Activated gamma-delta T cell treated with Interleukin-2 at 50 U/mL for 16 hours (primary cell): ENCODE measurements at places on chromosomes 2 and 18.

DNA sequence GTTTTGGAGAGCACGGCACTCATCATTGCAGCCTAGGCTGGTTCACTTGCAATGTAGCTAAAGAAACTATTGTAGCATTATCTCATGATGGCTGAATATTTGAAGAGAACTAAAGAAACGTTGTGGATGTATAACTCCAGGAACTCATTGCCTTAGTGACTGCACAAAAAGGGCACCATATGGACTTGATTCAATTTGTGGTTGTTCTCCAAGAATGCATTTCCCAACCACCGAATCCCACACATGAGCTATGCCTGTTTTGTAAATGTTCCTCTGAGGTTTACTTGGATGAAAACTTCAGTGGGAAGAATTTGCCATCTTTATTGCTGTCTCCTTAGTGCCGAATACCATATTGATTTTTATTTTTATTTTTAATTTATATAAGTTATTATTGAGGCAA lies 43.5 kb downstream of the DOK6 start:
- DNase-seq = no peak

DNA sequence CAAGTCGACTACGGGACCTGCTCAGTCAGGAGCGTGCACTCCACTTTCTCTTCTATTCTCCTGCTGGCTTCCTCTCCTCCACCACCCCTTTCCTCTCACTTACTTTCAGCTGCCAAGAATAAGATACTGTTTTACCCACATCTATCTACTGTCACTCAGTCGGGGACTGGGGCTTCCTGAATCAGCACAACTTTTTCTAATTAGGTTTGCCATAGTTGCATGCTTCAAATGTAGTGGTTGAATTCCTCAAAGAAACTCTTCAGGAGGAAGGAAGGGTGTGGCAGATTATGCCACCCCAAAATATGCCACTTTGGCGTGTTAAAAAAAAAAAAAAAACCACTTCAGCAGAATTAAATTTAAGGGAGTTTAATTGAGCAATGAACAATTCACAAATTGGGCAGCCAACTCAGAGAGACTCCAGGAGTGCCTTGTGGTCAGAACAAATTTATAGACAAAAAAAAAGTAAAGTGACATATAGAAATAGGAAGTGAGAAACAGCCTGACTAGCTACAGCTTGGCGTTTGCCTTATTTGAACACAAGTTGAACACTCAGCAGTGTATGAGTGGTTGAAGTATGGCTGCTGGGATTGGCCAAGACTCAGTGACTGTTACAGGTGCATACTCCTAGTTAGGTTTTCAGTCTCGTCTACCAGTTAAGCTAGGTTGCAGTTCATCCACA lies 32.5 kb upstream of the RMDN2 start:
- no peak for DNase-seq

- no peak for DNase-seq
Observed at GRCh38 chr2:104851291-104852089, 2.4 kb upstream of the POU3F3 start.

DNA sequence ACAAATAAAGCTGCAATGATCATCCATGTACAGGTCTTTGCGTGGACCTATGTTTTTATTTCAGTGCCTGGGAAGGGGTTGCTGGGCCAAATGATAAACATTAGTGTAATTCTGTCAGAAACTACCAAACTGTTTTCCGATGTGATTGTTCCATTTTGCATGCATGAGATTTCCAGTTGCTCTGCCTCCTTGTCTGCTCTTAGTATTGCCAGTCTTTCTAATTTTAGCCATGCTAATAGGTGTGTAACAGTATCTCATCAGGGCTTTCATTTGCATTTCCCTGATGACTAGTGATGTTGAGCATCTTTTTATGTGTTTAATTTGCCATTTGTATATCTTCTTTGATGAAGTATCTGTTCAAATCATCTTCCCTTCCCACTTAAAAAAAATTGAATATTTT lies 67.5 kb downstream of the SP110 start:
- no peak for DNase-seq

GRCh38 chr18:72542984-72543356 lies 1.2 kb downstream of the CBLN2 start:
- DNase-seq = no peak

DNA sequence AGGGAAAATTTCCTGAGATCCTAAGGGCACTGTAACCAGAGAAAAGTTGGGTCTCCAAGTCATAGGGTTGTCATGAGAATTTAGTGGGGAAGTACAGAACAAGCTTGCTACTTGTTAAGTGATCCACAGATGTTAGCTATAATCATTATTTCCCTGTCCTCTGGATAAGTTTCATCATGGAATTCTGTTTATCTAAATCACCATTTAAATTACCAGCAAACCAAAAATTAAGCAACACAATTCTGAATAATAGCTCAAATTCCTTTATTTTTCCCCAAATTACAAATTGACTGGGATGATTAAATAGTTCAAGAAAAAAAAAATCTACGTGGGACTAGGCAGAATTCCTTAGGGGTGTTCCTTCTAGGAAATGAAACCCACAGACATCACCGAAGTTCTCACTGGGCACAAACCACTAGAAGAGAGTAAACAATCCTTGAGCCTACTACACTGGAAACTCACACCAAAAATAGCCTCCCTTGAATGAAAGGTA lies 159.5 kb downstream of the COL6A3 start:
- DNase-seq = no peak

- DNase-seq = no peak
Observed at GRCh38 chr2:191615596-191615995, 62.3 kb upstream of the NABP1 start.

- DNase-seq = no peak
Observed at GRCh38 chr2:136375017-136375901, 257.3 kb upstream of the CXCR4 start.

DNA sequence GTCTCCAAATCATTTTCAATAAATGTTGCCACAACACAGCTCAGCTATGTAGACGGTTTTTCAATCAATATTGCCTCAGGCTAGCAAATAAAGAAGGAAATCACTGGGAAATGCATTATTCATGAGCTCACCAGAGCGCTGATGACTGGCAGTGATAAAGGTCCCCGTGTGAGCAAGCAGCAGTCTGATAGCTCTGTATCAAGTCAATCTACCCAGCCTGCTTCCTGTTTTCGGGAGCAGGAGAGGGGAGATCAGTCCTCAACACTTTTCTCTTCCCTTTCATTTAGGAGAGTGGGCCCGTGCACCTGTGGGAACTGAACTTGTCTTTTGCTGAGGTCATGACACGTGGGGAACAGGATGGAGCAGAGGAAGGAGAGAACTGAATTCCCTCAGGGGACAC lies 253.9 kb upstream of the SIX2 start:
- no peak for DNase-seq

GRCh38 chr2:123783164-123783563 lies 241.9 kb upstream of the CNTNAP5 start:
- DNase-seq = no peak

DNA sequence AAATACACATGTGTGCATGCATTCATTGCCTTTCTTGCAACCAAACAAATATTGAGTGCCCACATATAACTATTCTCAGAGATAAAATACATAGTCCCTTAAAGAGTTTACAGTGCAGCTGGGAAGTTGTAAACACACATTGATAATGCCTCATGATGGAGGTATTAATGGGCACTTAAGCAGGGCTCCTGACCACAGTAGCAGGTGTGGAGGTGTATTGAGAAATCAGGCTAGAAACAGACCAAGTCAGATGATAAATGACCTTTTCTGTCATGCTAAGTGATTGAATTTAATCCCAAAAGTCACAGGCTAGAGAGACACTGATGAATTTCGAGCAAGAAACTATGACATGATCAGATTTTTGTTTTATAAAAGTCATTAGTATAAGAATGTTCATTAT lies 157.7 kb downstream of the ZNF385B start:
- no peak for DNase-seq

DNA sequence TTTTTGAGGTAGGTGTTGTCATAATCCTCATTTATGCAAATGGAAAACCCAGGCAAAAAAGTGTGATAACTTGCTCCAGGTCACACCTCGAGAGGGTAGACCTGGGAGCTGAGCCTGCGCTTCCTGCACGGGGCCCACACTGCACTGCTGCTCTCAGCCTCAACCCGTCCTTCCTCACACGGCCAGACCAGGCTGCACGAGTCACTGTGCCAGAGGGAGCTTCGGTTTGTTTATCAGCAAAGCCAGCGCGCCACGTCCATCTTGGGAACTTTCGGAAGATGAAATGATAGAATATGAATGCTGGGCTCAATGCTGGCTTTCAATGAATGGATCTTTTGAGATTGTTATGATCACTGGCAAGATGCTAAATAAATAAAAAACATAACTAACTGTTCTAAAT lies 14.4 kb downstream of the COPS9 start:
- DNase-seq = no peak

DNA sequence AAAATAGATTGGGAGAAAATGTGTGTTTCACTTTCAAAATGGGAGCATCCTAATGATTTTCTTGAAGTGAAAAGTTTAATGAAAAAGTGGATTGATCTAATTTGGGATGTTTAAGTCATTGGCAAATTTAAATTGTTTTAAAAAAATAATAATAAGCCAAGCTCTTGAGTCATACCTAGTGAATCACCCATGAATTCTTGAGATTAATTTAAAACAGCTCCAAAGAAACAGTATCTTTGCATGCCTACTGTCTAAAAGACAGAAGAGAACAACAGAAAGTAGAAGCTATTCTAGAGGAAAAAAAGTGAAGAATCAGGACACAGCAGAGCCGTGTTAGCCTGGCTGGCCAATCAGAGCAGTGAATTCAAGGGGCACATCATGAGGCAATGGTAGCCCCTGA lies 7.7 kb downstream of the ACVR1C start:
- no peak for DNase-seq

- no peak for DNase-seq
Observed at GRCh38 chr2:23375448-23375847, 9.5 kb upstream of the KLHL29 start.

- no peak for DNase-seq
Observed at GRCh38 chr2:120403676-120404075, 57.7 kb downstream of the INHBB start.

DNA sequence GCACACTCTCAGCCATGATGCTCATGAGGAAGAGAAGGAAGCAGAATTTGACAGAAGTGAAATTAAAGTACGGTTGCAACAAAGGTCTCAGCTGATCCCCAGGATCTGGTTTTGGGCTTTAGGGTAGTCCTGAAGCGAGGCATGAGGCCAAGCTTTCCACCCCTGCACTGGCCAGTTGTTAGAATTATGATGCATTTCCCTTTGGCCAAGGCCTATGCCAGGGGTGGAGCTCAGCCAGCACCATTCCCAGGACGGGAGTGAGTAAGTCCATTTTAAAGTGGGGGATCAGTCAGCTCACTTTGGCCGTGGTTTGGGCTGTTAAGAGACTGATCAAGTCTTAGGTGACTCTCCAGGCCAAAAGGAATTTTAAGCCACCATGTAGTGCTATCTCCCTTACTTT lies 314.5 kb upstream of the MMADHC start:
- DNase-seq = no peak

DNA sequence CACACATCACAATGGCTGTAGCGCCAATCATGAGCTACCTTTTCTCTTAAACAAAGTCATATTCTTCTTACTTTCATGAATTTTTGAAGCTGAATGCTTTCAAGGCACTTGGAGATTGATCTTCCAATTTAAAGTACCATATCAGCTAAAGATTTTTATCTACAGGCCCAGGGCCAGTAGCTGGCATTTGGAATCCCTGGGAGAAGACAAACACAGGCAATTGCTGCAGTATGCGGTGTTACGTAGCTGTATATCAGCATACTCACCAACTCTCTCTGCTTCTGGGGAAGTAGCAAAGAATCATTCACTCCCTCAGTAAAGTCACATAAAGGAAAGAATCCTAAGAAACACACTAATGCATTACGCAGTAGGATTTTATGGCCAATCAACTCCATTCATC lies 202.3 kb downstream of the DLGAP1 start:
- no peak for DNase-seq

DNA sequence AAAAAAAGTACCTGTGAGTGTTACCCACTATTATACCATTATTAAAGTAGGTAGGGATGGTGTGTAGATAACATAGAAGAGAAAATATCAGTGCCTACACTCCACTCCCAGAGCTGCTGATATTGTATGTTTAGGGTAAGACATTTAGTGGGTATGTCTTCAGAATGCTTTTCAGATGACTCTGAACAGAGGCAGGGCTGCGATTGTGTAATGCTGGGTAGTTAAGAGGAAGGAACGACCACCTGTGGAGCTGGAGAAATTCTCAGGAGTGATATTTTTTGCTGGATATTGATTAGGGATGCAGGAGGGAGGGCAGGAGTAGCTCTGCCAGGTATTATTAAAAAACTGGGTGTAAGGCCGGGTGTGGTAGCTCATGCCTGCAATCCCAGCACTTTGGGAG lies 2.8 kb downstream of the CNOT11 start:
- no peak for DNase-seq

- DNase-seq = no peak
Observed at GRCh38 chr2:32858713-32859112, 88.0 kb upstream of the LTBP1 start.
